Activated effector memory CD4-positive, alpha-beta T cell treated with Interleukin-2 at 50 U/mL for 16 hours (primary cell): ENCODE measurements at places on chromosomes 16 and 17.

DNA sequence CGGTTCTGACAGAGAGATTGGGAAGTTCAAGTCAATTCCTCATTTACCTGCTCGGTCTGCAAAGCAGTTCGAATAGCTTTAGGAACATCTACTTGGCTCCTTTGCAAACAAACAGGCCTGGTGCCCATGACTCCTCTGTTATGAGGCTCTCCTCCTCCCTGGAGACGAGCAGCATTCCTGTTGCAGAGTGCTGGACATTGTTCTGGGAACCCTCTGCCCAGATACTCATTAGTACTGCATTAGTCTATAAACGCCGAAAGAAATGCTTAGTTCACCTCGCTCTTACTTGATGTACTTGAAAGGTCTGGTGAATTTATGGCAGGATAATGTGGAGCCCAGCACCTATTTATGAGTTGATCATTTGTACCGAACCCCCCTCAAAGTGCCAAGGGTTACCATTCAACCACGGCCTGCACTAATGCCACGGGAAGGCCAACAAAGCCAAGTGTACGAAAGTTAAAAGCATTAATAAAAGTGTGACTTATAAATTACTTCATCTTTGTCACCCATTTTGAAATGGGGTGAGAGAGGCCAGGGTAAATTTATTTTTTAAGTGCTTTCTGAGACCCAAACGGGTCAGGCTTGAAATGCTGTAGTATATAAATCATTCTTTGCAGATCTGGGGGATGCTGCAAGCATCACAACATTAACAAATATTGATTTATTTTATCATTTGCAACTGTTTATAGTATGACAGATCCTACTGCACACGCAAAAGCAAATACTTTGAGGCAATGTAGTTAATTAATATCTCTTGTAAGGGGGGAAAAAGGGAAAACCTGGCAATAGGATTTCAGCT, 478.9 kb upstream of the PSMD7 start:
- DNase-seq: no peak

GRCh38 chr17:14038206-14038605, 31.1 kb upstream of the COX10 start:
- no peak for DNase-seq

- no peak for DNase-seq
Observed at GRCh38 chr16:50673496-50674275, 7.4 kb downstream of the SNX20 start.

DNA sequence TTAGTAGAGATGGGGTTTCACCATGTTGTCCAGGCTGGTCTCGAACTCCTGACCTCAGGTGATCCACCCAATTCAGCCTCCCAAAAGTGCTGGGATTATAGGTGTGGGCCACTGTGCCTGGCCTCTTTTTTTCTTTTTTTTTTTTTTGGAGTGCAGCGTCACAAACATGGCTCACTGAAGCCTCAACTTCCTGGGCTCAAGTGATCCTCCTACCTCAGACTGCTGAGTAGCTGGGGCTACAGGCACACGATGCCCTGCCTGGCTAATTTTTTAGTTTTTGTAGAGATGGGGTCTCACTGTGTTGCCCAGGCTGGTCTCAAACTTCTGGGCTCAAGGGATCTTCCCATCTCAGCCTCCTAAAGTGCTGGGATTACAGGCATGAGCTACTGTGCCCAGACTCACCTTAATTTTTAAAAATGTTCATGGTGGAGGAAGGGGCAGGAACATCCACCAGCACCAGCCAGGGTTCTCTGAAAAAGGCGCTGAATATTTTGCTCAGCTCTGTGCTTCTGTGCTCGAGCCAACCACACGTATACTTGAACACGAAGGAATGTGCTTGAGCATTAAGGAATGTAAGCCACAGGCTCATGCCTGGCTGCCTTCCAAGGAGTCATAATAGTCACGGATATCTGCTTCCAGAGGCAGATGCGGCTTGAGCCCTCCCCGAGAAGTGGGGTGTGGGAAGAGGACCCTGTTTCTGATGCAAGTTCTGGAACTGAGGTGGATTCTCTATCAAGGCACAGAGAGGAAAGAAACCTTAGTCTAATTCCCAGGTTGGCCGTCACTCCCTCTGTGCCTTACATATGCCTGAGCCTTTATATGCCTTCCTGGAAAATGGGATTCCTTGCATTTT, 65.5 kb upstream of the CREBBP start:
- no peak for DNase-seq

DNA sequence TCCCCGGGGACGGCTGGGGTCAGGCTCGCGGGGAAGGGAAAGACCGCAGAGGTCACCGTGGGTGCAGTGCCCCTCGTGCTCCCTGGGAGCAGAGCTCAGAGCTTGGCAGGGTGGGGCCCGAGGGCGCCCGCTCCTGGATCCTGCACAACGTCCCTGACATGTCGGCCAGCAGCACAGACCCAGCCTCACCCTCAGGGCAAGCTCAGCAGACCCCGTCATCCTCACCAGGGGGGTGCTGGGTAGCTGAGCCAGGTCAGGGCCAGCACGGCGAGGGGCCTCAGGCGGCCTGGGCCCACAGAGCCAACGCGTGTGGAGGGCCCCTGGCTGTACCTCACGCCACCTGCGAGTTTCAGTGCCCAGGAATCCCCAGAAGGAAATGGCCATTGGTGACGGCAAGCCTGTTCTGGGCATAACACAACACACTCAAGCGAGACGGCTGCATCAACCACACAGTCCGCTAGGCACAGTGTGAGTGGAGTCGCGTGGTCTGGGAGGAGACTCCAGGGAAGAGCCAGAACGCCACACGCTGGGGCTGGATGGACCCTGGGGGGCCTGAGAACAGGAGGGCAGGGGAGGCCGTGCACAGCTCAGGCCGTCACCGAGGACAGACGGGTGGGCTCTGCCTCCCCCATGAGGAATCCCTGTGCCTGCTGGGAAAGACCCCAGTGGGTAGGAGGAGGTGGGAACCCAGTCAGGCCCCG, 60.3 kb downstream of the ZNF778 start:
- no peak for DNase-seq
